ENCODE measurements at places on chromosomes 2 and 18. TPM values are rescaled to one million over a fixed set of nuclear protein-coding genes. Genes with fewer than 3 reads are reported as not detected.

DNA sequence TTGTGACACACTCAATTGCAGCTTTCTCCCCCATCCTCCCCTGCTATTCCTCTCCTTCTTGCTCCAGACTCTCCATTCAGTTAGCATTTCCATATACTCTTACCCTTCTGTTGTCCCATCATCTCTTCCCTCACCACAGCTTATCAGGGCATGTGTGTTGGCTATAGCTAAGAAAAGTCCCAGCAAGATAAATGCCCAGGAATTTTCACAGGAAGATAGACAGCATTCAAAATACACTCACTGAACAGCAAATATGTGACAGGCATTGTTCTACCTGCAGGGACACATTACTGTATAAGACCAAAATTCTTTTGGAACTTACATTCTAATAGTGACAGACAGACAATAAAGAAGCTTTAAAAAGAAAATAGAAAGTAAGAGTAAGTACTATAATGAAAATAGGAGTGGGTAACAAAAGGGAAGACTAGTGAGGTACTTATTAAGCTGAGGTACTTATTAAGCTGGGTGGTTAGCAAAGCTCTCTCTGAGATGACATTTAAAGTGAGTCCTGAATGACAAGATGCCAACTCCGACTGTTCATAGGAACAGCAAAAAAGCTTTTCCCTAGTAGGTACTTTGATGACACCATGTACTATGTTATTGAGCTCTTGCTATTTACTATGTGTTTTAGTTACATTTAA, 86.2 kb downstream of the CHN1 start:
- no peaks in the 10 kb centered on the region for H3K27me3 ChIP-seq
- no peaks in the 10 kb centered on the region for H3K4me1 ChIP-seq
- no peaks in the 10 kb centered on the region for H3K36me3 ChIP-seq
- no peak overlapping the region for H3K27ac ChIP-seq
- no peak overlapping the region for H3K4me3 ChIP-seq

GRCh38 chr2:124668161-124668560, 643.1 kb downstream of the CNTNAP5 start:
- no peak overlapping the region for H3K27ac ChIP-seq
- no peak for DNase-seq
- no peaks in the 10 kb centered on the region for H3K36me3 ChIP-seq
- H3K4me3 ChIP-seq, result no peak overlapping the region
- H3K27me3 ChIP-seq, result no peaks in the 10 kb centered on the region

DNA sequence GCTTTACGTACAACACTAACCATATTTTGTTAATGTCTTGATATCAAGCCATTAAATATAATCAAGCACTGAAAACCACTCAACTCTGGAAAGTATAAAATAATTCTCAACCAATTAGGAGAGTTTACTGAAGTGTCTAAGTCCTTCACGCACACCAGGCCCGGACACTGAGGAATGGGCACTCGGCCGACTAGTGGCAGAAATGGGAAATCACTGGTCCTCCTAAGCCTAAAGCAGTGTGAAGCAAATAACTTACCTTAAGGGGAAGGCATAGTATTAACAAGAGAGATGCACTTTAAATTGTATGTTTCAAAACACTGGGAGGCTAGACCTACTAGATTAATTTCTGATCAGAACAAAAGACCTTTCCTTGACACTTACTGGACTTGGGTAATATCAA, 45.7 kb downstream of the FAM210A start:
- DNase-seq, result no peak
- no peaks in the 10 kb centered on the region for H3K27me3 ChIP-seq
- H3K36me3 ChIP-seq, result no peaks in the 10 kb centered on the region

- peaks cover 13% of the 10 kb centered on the region for H3K4me1 ChIP-seq
- H3K27ac ChIP-seq, result no peak overlapping the region
- H3K27me3 ChIP-seq, result no peaks in the 10 kb centered on the region
Measured at GRCh38 chr2:218020281-218020680, 17.5 kb upstream of the TNS1 start.

DNA sequence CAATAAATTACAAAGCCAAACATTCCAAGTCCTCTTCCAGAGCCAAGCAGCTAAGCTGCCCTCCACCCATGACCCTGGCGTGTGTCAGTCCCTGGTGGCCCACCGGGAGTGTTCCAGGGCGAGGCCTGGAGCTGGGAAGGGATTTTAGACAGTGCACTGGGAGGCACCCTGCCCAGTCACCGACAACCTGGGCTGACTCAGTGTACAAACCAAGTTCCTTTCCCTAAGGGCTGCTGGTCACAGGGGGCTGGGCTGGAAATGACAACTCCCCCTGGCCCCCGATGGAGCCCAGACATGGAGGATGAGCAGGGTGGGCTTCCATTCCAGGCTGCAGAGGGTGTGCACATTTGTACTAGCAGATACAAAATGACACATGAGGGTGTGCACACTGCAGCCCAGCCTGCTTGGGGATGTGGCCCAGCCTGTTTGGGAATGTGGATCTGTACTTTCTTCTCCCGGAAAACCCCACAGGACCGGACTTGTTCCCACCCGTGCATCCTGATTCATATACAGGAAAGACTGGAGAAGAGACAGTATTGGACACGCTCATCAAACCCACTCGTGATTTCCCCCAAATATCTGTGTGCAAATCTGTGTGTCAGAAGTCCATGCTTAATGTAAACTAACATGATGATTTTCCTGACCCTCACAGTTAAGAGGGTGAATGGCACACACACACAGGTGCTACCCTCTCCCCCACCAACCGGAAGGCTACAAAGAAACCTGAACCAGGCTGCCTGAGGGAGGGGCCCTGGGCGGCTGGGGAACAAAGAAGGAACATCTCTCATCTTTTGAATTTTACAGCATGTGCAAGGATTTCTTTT, 58.9 kb downstream of the NDUFA10 start:
- H3K27ac ChIP-seq, result no peak overlapping the region
- H3K36me3 ChIP-seq, result peaks cover 3% of the 10 kb centered on the region
- H3K4me1 ChIP-seq, result no peaks in the 10 kb centered on the region

Gene IL18R1
- total RNA-seq, result 1.1 TPM

Gene DNAJC5G
- 0.39 TPM for total RNA-seq

Gene FEV
- not detected for total RNA-seq

DNA sequence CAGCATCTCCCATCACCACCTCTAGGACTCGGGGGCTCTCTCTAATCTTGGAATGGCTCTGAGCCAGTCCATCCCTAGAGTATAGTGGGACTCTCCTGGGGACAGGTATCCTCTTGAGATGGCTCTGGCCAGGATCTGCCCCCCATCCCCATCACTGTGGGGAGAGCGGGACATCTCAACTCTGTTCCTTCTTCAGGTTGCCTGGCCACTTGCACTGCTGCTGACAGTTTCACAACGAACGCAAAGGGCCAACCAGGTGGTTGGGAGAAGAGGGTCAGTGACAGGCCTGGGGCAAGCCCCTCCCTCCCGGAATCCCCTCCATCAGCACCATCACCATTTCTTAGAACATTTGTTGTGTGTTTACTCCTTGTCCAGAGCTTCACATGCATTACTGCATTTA, 62.6 kb downstream of the CIB4 start:
- H3K4me3 ChIP-seq, result no peak overlapping the region
- H3K27ac ChIP-seq, result no peak overlapping the region
- H3K4me1 ChIP-seq, result no peaks in the 10 kb centered on the region
- no peaks in the 10 kb centered on the region for H3K27me3 ChIP-seq

Gene ALPI
- total RNA-seq, result not detected

- no peak overlapping the region for H3K4me3 ChIP-seq
- H3K27ac ChIP-seq, result no peak overlapping the region
- H3K27me3 ChIP-seq, result no peaks in the 10 kb centered on the region
- no peaks in the 10 kb centered on the region for H3K36me3 ChIP-seq
- DNase-seq, result no peak
Measured at GRCh38 chr2:232689152-232689910, 7.8 kb upstream of the GIGYF2 start.

GRCh38 chr18:3463051-3463450, 13.1 kb downstream of the TGIF1 start:
- no peak overlapping the region for H3K4me3 ChIP-seq
- no peaks in the 10 kb centered on the region for H3K27me3 ChIP-seq
- H3K27ac ChIP-seq, result no peak overlapping the region

DNA sequence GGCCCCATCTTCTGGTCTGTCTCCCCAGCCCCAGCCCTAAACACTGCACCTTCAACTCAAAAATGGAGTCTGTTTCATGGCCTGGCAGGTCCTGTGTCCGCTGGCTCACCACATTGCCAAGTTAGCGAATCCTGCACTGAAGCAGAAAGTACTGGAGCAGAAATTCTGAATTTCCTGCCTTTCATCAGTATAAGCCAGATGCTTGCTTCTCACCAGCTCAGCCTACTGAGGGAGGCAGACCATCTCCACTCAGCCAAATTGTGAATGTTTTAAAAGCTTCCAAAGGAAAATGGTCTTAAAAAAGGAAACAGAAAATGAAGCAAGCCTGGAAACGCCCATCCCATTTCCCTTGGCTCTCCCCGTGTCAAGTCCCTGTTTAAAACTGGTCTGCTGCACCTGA, 157.8 kb downstream of the C1D start:
- no peak overlapping the region for H3K27ac ChIP-seq
- no peaks in the 10 kb centered on the region for H3K27me3 ChIP-seq
- no peaks in the 10 kb centered on the region for H3K4me1 ChIP-seq
- no peak overlapping the region for H3K4me3 ChIP-seq

- no peaks in the 10 kb centered on the region for H3K36me3 ChIP-seq
- H3K27ac ChIP-seq, result no peak overlapping the region
- DNase-seq, result no peak
- no peaks in the 10 kb centered on the region for H3K27me3 ChIP-seq
- H3K4me1 ChIP-seq, result no peaks in the 10 kb centered on the region
Measured at GRCh38 chr2:204869132-204869823, 324.0 kb downstream of the PARD3B start.

DNA sequence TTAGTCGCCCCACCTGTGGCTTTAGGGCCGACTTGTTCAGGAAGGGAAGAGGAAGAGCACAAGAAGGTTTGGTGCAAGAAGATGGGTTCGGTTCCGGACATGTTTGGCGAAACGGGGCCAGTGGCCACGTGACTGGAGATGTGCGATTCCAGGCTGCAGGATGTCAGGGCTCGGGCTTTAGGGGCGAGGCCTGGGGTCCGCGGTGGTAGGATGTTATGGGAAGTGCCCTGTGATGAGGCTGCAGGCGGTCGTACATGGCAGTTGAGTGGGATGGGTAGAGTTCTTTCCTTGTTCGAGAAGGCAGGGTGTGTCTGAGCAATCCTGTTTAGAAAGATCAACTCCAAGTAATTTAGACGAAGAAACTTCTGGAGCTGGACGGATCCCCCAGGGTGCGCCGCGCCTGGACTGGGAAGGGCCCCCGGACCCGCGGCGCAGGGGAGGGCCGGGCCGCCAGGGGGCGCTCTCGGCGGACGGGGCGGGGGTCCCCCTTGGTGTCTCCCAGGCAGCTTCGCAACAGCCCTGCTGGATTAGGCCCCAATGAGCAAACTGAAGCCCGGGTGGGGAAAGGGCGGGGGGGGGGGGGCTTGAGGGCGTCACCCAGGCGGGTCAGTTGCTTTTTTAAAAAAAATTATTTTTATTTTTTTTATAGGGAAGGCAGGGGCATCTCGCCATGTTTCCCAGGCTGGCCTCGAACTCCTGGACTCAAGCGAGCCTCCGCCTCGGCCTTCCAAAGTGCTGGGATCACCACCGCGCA, 17.2 kb upstream of the SDC1 start:
- peak overlapping the region; percentile 2 for H3K4me3 ChIP-seq
- H3K4me1 ChIP-seq, result no peaks in the 10 kb centered on the region
- H3K27me3 ChIP-seq, result no peaks in the 10 kb centered on the region
- no peak overlapping the region for H3K27ac ChIP-seq
- H3K36me3 ChIP-seq, result peaks cover under 1% of the 10 kb centered on the region
- DNase-seq, result peak; percentile 28

Gene IL36RN
- not detected for total RNA-seq

DNA sequence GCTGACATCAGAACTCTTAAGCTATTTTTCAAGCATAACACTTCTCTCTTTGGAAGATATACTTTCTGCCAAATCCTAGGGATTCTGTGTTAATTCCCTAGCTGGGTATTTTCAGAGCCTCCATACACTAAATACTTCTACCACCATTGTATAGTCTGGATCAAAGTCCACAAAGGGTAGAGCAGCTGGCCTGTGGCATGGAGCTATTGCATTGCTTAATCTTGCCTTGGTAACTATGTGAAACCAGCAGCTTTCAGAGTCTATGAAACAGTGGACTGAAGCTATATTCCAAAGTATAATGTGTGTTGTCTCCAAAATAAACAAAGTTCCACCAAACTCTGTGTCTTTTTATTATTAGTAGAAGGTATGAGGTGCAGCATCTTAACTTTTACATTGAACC, 296.9 kb upstream of the CDH19 start:
- no peaks in the 10 kb centered on the region for H3K27me3 ChIP-seq
- H3K27ac ChIP-seq, result no peak overlapping the region
- no peak overlapping the region for H3K4me3 ChIP-seq
- H3K36me3 ChIP-seq, result no peaks in the 10 kb centered on the region
- H3K4me1 ChIP-seq, result no peaks in the 10 kb centered on the region

Gene WDFY1
- total RNA-seq, result 71.2 TPM

DNA sequence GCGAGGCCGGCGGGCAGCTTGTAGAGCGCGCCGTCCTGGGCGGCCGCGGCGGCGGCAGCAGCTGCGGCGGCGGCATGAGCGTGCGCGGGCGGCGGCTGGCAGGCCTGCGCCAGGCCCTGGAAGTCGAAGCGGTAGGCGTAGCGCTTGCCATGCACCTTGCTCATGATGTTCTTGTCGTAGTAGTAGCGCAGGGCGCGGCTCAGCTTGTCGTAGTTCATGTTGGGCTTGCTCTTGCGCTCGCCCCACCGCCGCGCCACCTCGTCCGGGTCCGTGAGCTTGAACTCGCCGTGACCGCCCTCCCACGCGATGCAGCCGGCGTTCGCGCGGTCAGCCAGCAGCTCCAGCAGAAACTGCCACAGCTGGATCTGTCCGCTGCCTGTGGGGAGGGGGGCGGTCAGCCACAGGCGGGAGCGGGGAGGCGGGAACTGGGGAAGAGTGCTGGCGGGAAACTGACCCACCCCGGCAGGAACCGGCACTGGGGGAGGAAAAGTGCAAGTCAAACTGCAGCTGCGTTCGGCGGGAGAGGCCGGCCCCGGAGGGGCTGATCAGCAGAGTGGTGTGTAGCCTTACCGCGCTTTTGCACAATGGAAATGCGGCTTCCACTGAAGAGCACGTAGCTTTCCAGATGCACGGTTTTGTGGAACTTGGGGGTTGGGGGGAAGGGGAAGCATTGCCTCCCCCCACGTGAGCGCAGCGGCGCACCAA, 3.0 kb downstream of the FEV start:
- no peak overlapping the region for H3K27ac ChIP-seq
- no peak overlapping the region for H3K4me3 ChIP-seq
- no peaks in the 10 kb centered on the region for H3K36me3 ChIP-seq
- DNase-seq, result peak; percentile 69

DNA sequence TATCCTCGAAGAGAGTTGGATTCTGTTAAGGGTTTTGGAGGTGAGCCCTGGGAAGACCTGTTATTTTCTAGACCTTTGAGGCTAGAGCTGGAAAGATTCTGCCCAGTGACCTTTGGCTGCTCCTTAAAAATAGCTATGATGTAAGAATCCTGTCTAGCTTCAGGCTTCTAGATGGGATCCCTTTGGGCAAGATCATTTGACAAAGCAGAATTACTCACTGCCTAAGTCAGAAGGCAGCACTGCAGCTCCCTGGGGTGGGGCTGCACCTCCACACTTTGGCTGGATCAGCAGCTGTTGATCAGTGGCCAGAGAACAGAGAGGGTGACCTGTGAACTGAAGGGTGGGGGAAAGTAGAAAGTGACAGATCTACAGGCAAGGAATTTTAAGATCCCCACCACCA, 103.8 kb downstream of the ASAP2 start:
- no peaks in the 10 kb centered on the region for H3K36me3 ChIP-seq
- no peak overlapping the region for H3K4me3 ChIP-seq
- DNase-seq, result no peak
- no peaks in the 10 kb centered on the region for H3K4me1 ChIP-seq

GRCh38 chr2:200575957-200576356, 9.9 kb upstream of the AOX1 start:
- no peaks in the 10 kb centered on the region for H3K4me1 ChIP-seq
- no peaks in the 10 kb centered on the region for H3K36me3 ChIP-seq
- no peak overlapping the region for H3K27ac ChIP-seq
- H3K27me3 ChIP-seq, result no peaks in the 10 kb centered on the region

Data from B cell (primary cell).